ENCODE measurements at places on chromosomes 5 and 9.

DNA sequence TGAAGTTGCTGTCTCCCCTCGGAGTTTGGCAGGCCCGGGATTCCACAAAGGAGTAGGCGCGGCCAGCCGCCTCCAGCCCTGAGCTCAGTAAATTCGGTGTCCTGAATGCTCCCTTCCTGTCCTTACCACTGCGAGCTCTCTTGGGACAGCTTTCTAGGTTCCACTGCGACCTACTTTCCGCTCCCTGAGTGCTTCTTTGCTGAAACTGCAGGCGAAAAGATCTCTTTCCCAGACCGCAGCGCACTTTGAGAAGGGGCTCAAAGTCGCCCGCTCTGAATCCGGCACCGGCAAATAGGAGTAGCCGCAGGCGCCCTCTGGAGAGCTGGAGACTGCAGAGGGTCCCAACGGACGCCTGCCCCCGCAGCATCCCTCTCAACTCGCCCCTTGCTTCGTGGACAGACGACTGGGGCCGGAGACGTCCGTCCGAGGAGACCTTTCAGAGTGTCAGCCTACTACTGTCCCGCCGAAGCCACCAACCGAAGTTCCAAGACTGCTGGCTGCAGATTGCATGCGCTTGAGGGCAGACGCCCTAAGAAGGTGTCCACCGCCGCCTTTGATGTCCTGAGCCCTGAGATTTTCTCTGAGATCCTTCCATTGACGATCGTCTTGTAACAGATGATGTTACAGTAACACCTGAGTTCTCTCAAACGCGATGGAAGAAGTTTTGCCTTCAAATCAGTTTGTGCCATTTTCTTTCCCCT lies 96.0 kb downstream of the ANXA2R start:
- no peak for DNase-seq

DNA sequence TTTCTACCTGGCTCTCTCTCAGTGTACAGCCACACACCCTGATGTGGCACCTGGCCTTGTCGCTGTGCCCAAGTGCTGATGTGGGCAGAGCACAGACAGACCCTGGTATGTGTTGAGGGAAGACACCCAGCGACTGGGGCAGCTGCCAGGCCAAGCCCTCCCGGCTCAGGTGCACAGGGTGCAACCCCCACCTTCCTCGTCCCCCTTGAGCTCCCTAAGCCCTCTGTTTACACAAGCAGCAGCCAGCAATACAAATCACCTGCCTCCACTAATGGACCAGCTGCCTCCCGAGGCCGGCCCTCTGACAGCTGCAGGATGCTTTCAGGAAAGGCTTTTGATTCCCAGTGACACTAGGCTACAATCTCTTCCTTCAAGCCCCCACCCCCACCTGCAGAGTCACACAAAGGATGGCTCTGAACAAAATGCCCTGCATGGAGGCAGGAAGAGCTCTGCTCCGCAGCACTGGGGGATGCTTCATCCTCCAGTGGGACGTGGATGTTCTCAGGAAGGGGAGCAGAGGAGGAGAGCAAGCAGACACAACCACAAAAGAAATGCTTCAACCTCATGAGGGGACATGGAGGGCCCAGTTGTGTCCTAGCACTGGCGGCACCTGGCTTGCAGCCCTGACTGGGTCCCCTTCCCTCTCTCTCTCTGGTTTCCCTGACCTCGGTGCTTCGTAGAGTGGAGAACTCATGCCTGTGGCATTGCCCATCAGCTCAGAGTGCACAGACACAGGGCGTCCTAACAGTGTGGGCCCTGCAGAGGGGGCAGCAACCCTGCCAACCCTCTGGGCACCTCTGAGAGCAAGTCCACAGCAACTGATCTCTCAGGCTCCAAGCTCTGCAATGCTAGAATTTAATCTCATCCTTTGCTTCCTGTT lies 140.8 kb downstream of the BARX1 start:
- DNase-seq = no peak

- DNase-seq = no peak
Measured at GRCh38 chr5:9834871-9835770, 205.0 kb upstream of the TAS2R1 start.

DNA sequence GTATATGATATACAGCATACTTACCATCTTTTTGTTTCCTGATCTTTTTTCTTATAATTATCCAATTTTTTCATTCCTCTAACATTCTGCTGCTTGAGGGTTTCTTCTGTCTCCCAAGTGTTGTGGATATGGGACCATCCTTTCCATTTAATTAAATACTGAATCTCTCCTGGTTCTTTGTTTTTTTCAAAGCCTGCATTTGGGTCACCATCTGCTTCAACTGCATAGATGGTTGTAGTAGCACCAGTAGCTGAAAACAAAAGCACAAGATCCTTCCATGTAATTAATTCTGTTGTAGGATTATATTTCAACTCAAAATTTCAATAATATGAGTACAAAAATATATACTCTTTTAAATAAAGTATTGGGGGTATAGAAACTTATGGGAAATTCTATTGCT lies 29.4 kb downstream of the CHD1 start:
- DNase-seq = no peak

DNA sequence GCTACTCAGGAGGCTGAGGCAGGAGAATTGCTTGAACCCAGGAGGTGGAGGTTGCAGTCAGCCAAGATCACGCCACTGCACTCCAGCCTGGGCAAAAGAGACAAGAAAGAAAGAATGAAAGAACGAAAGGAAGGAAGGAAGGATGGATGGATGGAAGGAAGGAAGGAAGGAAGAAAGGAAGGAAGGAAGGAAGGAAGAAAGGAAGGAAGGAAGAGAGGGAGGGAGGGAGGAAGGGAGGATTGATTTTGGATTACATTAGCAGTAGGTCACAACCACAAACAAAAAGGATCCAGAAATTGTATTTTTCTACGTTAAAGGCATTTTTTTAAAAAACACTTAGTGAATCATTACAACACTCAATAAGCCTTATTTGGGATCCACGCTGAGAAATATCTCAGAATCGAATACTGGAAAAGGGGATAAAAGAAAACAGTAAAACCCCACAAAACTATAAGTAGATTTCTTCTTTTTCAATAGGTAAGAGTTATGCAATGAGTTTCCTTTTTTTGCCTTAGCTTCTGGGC lies 136.9 kb upstream of the FREM1 start:
- no peak for DNase-seq

DNA sequence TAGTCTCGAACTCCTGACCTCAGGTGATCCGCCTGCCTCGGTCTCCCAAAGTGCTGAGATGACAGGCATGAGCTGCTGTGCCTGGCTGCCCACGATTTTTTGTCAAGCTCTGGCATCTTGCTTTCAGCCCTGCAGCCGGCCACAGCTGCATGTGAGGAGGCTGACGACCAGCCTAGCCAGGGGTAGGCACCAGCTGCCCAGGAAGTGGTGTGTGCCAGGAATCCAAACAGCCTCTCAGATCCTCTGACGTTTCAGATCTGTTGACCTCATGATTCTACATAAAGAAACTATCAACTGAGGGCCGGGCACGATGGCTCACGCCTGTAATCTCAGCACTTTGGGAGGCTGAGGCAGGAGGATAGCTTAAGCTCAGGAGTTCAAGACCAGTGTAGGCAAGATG lies 19.0 kb downstream of the DYNC2I2 start:
- DNase-seq = no peak

GRCh38 chr9:126829035-126829434 lies 24.2 kb downstream of the ZBTB43 start:
- no peak for DNase-seq

GRCh38 chr9:96214635-96215034 lies 87.3 kb downstream of the HSD17B3 start:
- no peak for DNase-seq

- DNase-seq = no peak
Measured at GRCh38 chr5:100560860-100561259, 25.7 kb downstream of the FAM174A start.

DNA sequence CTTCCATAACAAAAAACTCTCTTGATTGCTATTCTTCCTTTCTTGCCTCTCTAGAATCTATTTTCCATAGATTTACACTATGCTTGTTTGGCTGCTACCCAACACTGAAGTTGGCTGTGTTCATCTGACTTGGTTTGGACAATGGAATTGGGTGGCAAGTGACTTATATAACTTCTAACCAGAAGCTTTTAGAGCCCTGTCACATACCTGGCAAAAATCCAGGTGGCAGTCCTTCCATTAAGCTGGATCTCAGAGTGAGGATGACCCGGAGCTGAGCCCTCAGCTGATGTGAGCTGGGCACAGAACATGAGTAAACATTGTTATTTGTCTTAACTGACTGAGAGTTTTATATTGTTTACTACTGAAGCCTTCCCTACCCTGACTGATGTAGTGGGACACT lies 225.7 kb downstream of the TLR4 start:
- no peak for DNase-seq

DNA sequence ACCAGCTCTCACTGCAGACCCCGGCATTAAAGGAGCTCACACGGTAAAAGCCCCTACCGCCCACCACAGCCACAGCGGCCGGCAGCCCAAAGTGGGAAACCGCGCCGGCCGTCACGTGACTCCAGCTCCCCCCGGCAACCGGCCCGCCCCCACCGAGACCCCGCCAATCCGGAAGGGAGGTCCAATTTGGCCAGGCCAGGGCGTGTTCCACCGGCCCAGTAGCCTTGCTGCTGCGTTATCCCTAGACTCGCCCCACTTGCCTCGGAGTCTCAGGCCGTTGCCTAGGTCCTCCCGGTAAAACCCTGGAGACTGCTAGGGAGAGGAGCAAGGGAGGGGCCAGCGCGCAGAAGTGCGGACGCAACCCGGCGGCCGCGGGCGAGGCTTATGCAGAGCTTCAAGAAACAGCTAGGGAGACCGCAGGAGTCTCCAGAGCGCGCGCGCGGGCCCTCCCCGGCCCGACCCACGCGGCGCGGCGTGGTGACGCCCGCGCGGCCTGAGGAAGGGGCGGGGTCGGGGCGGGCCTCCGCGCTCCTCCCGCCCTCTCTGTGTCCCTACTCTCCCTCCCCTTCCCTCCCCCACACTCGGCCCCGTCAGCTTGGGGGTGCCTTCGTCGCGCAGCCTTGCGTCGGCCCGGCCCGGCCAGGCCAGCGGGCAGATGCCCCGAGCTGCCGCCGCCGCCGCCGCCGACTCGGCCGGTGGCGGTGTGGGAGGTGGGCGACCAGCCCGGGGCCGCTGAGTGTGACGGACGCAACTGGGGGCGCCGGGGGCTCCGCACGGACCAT lies at the start of gene RIC1:
Gene RIC1 (plus strand): TSS at position 578 of the 782 bp plus-strand sequence. CDS start 203 bp downstream, at position 781.
- DNase-seq = peak; percentile 92
